Posterior vena cava (tissue), 2 donors: ENCODE measurements at places on chromosomes 5 and 9.
A peak's percentile ranks its signal among the peaks of the same experiment; 100 is the strongest.

DNA sequence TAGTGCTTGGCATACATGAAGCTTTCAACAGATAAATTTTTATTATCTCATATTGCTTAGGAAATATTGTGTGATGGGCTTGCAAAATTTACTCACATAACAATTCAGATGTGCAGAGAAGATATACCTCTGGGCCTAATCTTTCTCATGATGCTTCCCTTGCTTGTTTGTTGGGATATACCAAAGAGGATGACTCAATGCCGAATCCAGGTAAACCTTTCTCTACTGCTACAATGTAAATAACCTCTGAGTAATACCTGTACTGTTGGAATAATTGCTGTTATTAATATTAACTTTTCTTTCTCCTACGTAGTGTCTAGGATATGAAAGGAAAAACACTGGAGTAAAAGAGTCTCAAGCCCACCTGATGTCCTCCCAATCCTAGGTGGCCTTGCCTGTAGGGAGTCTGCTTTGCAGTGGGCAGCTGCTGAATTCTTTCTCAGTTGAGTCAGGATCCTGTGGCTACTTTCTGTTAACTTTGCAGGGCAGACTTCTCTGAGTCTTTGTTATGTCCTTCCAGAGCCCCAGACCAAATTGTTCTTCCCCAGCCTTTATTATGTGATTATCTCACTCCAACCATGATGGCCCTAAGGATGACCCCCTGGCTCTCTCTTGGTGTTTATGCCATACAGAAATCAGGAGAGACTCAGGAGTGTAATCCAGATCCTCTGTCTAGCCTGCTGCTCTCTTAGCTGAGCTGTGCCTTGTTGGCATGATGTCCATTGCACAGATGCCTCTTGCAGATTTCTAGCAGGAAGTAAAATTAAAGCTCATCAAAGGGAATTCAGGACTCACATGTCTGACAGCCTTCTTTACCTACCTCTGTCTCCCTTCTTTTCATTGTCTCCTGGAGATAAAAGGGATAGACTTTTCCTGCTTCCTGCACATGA is 208.1 kb downstream of the SNX18 start:
- DNase-seq: no peak

DNA sequence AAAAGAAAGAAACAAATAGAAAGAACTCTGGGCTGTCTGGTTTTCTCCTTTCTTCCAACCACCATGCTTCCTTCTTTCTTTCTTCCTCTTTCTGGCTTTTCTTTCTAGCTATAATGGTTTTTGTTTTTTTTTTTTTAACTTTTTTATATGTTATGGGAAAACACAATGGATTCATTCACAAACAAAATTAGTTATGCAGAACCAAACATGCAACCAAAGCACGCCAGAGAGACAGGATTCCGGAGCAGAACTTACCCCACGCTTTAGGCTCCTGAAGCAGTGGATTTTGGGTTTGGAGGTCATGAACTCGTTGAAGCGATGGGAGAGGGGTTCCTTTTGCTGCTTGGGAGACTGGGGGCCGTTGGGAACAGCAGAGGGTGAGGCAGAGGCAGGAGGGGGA is 88.3 kb downstream of the USP20 start:
- DNase-seq: no peak

GRCh38 chr9:35349287-35349990 is 140.5 kb upstream of the RUSC2 start:
- no peak for DNase-seq

- DNase-seq: no peak
Measured at GRCh38 chr9:103707181-103707580, 386.9 kb upstream of the SMC2 start.

DNA sequence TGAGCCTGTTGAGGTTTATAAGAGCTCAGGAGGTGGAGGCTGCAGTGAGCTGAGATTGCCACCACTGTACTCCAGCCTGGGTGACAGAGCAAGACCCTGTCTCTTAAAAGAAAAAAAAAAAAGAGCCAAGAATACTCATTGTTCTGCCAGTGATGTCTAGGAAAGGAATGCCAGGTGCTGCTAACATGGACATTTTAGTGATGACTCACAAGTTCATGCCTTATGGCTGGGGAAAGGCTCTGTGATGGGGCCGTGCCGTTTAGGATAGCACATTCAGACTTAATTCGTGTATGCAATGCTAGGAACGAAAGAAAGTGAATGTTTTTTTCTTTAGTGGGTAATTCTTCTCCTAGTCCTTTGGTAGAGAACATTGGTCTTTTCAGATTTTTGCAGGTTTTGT is 134.2 kb downstream of the ARHGAP26 start:
- DNase-seq: no peak

DNA sequence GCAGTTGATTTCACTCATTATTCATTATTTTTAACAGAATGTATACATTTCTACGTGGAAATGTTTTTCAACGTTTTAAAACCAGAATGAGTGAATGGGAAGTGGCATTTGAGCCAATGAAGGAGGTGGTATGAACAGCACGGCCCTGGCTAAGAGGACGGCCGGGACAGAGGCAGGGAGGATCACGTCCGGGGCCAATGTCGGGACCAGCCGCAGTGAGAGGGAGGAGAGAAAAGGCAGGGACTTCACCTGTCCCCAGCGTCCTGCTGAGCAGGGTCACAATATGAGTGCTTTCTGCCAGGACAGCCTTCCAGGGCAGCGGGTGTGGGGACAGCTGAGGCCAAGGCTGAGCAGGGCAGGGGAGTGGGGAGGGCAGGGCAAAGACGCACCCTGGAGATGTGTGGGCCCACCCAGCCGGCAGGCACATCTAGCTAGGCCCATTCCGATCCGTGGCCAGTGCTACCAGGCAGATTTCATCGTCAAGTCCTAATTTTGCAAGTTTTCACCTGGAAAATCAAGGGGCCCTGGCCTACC is 148.0 kb upstream of the PHYKPL start:
- DNase-seq: peak; percentile 66

GRCh38 chr5:173114536-173114935 is 29.8 kb upstream of the BNIP1 start:
- no peak for DNase-seq

DNA sequence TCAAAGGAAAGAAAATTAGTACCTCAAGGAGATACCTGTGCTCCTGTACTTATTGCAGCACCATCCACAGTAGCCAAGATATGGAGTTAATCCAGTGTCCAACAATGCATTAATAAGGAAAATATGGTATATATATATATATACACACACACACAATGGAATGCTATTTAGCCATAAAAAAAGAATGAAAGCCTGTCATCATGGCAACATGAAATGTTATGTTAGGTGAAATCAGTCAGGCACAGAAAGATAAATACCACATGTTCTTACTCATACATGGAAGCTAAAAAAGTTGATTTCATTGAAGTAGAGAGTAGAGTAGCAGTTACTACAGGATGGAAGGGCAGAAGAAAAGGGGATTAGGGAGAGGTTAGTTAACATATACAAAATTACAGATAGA is 601.5 kb downstream of the ANXA1 start:
- DNase-seq: no peak

DNA sequence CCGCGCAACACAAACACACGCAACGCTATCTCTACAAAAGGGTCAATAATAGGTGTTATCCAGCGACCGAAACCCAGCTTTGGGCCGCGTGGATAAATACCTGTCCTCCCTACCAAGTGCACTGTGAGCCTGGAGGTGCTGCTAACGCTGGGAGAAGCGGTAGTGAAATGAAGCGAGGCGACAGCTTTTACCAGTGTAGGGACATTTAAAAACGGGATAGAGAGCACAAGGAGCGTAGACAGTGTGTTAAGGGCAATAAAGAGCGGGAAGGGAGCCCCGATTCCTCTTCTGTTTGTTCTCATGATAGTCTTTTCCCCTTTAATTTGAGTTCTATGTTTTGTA is 421 bp upstream of the DEPDC1B start:
- DNase-seq: no peak

GRCh38 chr5:33319151-33319550 is 121.6 kb upstream of the TARS1 start:
- no peak for DNase-seq

DNA sequence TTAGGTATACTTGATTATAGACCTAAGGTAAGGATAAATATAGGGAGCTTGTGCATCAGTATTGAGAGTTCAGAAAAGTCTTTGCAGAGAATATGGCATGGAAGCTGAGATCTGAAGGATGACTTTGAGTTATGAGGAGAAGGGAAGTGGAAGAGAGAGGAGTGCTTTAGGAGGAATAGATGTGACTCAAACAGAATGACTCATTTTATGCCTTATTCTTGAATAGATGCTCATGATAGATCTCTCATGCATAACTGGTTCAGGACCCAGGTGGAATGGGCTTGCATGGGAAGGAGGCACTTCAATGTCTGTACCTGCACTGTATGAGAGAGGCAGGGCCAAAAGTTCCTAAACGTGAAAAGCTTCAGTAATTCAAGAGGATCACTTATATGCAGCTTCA is 103.3 kb downstream of the CWC27 start:
- no peak for DNase-seq

DNA sequence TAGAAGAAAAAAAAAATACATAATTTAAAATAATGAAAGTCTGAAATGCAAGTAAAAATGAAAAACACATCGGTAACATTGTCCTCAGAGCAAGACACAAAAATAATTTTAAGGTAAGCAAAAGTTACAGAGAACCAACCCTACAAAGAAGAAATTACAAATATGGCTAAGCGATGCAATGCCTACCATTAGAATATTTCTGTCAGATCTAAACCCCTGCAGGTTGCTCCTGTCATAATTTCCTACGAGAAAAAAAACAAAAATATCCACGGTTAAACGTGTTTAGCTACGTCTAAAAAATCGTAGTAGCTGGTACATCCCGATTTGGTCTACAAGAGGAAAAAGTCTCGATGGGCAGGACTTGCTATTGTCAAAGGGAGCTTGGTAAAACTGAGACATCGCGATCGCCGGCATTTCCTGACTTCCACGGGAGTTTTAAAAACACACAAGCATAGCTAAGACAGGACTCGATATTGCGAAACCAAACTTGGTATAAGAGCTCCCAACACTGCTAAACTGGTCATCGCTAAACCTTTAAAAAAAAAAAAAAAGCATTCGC is 1.1 kb upstream of the ANXA2R start:
- DNase-seq: peak; percentile 84

DNA sequence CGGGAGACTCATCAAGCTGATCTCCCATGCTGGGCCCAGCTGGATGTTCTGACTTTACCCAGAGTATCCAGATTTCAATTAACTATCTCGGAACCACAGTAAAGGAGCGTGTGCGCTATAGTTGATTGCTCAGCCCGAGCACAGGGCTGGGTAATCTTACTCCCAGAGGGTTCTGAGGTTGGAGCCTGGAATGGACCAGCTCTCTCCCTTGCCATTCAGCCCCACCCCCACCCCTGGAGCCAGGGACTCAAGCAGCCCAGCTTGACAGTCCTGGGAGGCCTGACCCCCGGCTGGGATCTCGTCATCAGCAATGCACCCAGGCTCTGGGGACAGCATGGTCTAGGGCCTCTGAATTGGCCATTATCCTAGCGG is 23.7 kb upstream of the PTGES start:
- no peak for DNase-seq

GRCh38 chr5:158990979-158991775 is 108.5 kb downstream of the EBF1 start:
- no peak for DNase-seq

DNA sequence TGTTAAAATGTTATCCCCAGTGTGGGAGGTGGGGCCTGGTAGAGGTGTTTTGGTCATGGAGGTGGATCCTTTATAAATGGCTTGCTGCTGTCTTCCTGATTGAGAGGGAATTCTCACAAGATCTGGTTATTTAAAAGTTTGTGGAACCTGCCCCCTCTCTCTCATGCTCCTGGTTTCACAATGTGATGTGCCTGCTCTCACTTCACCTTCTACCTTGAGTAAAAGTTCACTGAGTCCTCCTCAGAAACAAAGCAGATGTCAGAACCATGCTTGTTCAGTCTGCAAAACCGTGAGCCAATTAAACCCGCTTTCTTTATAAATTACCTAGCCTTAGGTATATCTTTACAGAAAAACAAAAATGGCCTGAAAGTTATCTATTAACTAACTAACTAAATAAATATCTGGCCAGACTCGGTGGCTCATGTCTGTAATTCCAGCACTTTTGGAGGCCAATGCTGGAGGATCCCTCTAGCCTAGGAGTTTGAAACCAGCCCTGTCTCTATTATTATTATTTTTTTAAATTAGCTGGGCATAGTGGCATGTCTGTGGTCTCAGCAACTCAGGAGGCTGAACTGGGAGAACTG is 1067.4 kb downstream of the CDH9 start:
- no peak for DNase-seq

- no peak for DNase-seq
Measured at GRCh38 chr5:160245506-160246086, 16.3 kb downstream of the FABP6 start.

- no peak for DNase-seq
Measured at GRCh38 chr5:37133939-37134338, 115.2 kb downstream of the CPLANE1 start.

- no peak for DNase-seq
Measured at GRCh38 chr9:86507212-86507630, 153.0 kb upstream of the TUT7 start.

- peak; percentile 93 for DNase-seq
Measured at GRCh38 chr9:34651876-34652601, at the start of gene IL11RA. IL11RA (plus strand) TSS chr9:34652185; CDS start chr9:34655218, 3,033 bp downstream.

GRCh38 chr9:22088053-22088716 is 79.1 kb upstream of the CDKN2B start:
- no peak for DNase-seq

- no peak for DNase-seq
Measured at GRCh38 chr5:1118231-1118698, 6.4 kb upstream of the SLC12A7 start.

DNA sequence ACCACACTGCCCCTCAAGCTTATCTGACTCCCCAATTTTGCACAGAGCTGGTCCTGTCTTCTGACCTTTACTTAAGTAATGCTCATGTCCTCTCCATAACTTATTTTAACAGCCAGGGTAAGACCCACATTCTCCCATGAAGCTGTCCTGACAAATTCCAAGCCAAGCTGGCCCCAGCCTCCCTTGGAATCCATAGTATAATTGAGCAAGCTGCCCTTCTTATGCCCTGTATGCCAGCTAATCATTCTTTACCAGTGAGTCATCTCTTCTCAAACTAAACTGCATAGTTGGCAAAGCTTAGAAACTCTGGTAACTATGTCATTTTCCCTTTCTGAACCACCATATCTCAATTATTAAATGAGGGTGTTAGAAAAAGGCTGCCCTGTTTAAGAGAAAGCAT is 92.4 kb downstream of the NFIB start:
- DNase-seq: no peak

DNA sequence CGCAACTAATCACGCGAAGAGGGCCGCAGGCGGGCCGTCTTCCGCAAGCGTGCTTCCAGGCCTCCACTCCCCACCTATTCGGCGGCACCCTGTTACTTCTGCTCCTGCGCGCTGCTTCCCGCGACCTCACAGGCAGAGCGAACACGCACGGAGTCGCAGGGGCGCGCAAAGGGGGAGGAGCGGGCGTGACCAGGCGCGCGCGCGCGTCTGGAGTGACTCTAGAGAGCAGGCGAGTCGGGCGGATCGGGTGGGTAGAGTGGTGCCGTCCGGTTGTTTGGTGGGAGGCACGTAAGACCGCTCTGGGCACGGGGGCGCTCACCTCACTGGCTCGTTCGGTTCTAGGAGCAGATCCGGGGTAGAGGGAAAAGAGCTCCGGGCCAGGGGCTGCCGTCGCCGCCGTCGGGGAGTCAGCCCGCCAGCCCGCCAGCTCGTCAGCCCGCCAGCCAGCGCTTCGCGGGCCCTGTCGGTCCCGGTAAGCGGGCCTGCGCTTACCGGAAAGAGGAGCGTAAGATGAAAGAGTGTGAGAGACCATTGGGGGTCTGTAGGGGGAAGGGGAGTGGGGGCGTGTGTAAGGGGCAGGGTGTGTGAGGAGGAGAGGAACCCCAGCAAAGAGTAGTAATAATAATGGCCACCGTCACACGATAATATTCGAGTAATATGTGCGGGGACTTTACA is at the start of gene CNOT8:
Gene CNOT8 (plus strand): TSS at position 331 of the 675 bp plus-strand sequence. CDS start 4,652 bp downstream, outside the sequence.
- peak; percentile 100 for DNase-seq
